ENCODE measurements at places on chromosomes 4 and X.

GRCh38 chr4:32658019-32658418 is 1937.8 kb downstream of the PCDH7 start:
- no peak for DNase-seq

DNA sequence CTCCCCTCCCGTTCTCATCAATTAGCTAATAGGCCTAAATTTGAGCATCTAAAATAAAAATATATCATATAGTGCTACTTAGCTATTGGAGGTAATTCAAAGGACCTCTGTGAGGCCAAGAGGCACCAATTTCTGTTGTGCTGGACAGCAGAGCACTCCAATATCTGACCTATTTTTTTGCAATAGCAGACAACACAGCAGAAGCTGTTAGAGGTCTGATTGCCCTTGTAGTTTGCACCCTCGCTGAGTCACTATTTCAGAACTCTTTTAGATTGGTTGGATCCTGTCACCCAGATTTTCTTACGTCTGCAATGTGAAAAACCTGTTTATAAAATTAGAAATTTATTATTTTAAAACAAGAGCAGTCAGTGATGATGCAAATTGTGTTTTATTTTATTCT is 184.1 kb downstream of the CEP135 start:
- no peak for DNase-seq

GRCh38 chr4:10750714-10751113 is 66.1 kb upstream of the CLNK start:
- no peak for DNase-seq

DNA sequence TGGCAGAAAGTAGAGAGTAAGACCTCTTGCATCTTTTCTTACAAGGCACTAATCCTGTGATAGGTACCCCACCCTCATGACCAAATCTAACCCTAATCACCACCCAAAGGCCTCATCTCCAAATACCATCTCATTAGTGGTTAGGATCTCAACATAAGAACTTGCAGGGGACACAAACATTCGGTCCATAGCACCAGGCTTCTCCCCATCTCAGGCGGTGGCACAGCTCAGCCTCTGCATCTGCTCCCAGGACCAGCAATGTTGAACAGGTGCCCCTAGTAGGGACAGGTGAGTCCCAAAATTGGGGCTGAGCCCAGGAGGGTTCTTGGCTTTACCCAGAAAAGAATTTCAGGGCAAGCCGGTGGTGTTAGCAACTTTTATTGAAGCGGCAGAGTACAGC is 8.4 kb upstream of the MRFAP1 start:
- DNase-seq, result no peak

GRCh38 chr4:53800741-53801140 is 209.5 kb upstream of the LNX1 start:
- no peak for DNase-seq

- DNase-seq, result no peak
Measured at GRCh38 chr4:66693694-66694093, 851.6 kb downstream of the CENPC start.

DNA sequence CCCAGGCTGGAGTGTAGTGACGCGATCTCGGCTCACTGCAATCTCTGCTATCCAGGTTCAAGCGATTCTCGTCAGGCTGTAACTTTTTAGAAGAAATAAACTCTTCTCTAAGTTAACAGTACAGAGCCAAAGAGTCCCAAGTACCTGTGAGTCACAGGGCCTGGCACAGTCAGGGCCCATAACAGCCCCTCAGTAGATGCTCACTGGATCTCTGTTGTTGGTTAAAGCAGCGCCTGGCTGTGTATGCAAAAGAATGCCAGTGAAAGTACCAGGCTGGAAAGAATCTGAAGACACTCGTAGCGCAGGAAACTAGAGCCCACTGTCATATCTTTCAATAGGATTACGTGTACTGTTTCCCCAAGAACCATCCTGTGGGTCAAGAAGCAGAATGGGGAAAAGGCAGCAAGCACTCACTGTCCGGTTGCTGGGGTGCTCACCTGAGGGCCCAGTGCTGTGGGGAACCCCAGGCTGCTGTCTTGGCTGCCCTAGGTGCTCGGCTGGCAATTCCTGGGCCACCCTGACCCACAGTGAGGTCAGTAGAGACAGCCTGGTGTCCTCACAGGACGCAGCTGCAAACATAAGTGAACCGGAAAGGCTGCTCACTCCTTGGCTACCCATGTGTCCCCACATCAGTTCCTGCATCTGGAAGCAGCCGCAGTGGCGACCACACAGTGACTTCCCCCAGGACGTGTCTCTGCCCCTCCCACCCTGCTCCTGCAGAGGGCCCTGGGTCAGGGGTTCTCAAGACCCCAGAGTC is 3.1 kb upstream of the SLBP start:
- DNase-seq, result no peak

All from stimulated activated naive CD4-positive, alpha-beta T cell treated with Interleukin-2 at 50 U/mL for 16 hours (primary cell).